ENCODE measurements at places on chromosomes 3 and 15.

GRCh38 chr15:77608774-77609173 lies 23.9 kb downstream of the LINGO1 start:
- DNase-seq: no peak

- DNase-seq: no peak
Measured at GRCh38 chr3:158403013-158403412, 168.0 kb upstream of the MLF1 start.

DNA sequence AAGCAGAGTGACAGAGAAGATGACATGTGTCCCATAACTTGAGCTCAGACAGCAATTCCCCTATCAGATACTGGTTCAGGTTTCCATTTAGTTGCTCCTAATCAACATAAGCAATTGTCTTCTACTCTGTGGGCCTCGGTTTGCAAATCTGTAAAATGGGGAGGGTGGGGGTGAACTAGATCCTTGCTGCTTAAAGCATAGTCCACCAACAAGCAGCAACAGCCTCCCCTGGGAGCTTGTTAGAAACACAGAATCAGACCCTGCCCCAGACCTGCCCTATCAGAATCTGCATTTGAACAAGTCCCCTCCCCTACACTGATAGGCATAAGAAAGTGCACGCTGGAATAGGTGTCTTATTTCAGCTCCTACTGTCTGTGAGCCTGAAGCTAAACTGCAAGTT lies 87.8 kb downstream of the CEMIP start:
- no peak for DNase-seq

DNA sequence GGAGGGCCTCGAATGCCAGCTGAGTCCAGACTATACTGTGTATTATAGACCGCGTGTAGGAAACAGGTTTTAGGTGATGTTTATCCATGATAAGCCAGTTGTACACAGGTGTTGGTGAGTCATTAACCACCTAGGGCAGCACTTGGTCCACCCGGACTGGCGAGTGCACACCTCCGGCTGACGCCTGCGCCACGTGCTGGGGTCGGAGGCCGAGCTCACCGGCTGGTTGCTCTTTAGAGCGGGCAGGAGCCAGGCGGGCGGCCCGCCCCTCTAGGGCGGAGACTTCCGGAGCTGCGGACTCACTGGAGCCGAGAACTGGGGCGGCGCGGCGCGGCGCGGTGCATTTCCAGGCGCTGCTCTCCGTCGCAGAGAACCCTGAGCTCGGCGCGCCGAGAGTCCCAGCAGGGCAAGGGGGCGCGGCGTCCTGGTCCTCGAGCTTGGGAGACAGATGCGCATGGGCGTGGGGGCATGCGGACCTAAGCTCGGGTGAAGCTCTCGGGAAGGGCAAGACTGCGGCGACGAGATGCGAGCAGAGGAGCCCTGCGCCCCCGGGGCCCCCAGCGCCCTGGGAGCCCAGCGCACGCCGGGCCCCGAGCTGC lies at the start of gene ESYT3:
ESYT3 (plus strand) TSS at position 341 of the 599 bp plus-strand sequence; CDS start at position 524, 183 bp downstream.
- peak; percentile 29 for DNase-seq

DNA sequence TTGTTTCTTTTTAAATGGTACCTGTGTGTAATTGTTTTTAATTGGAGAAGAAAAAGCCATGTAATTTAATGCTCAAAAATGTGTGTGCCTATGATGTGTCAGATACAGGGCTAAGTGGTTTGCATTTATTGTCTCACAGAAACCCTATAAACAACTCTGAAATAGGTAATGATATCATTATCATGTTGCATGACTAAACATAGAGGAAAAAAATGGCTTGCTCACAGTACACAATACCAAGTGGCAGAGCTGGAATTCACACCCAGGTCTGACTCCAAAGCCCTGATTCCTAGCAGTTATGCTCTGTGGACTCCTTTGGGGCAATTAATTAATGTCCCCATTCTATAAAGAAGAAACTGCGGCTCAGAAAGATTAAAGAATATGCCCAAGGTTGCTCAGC lies 237.4 kb upstream of the TRIM42 start:
- no peak for DNase-seq

DNA sequence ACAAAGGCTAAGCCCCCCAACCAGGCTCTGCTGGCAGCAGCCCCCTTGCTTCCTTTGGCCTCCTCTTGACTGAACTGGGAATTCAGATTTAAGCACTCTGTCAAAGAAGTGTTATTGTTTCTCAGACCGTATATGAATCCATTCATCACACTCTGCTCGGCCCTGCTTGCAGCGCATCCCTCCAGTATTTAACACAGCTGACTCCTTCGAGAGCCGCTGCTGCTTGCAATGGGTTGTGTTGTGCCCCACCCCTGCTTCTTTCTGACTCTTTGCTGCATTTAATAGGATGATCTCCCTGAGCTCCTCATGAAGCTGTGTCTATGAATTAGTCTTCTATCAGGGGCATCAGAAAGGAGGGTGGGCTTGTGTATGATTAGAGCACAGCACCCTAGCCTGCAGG lies 31.2 kb downstream of the C3orf20 start:
- no peak for DNase-seq

- no peak for DNase-seq
Measured at GRCh38 chr15:50425219-50425618, 1.0 kb downstream of the USP8 start.

- DNase-seq: no peak
Measured at GRCh38 chr3:52034212-52034611, 22.2 kb downstream of the DUSP7 start.

- DNase-seq: no peak
Measured at GRCh38 chr3:168001244-168001643, 94.5 kb downstream of the GOLIM4 start.

- no peak for DNase-seq
Measured at GRCh38 chr3:70771426-70772147, 459.1 kb upstream of the MDFIC2 start.

GRCh38 chr15:71575474-71576045 lies 234.8 kb upstream of the NR2E3 start:
- DNase-seq: no peak

GRCh38 chr3:172236771-172237742 lies 197.7 kb downstream of the FNDC3B start:
- no peak for DNase-seq

DNA sequence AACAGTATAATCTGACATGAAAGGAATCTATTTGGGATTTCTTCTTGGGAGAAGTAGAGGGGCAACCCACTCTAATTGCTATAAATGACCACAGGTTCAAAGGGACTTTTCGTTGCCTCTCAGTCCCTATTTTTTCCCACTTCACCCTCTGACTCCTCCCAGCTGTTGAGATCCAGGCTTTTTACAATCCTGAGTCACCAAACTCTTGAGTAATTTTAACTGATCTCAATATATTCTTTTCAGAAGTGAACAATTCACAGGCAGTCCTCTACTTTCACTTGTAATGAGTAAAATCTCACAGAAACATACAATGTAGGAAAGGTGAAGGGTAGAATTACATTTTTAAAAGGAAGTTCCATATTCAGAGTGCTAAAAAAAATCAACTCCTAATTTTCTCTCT lies 44.6 kb downstream of the EIF4E3 start:
- DNase-seq: no peak

DNA sequence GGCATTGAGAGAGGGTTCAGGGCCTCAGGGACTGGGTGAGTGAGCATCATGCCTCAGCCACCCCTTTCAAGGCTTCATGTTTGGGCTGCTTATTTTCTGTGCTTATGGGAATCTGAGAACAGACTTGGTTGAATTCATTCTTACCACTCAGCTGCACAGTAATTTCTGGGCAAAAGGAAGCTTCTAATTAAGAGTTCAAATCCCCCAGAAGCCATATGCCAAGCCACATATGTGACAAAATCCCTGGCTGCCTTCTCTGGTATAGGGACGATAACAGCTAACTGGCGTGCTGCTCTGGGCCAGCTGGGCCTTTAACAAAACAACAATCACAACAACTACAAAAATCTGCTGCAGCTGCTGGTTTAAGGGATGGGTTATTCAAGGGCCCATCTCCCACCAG lies 181.0 kb upstream of the ANKRD28 start:
- no peak for DNase-seq

- no peak for DNase-seq
Measured at GRCh38 chr3:82055792-82056191, 294.3 kb upstream of the GBE1 start.

GRCh38 chr3:142586803-142587406 lies 8.4 kb upstream of the ATR start:
- peak; percentile 58 for DNase-seq

GRCh38 chr15:29556380-29556779 lies 265.9 kb downstream of the TJP1 start:
- no peak for DNase-seq

- no peak for DNase-seq
Measured at GRCh38 chr3:88033808-88034207, 25.0 kb downstream of the CGGBP1 start.

Measured in CD4-positive, alpha-beta T cell treated with Interleukin-21 for 1 hour (primary cell).